NCI-H460 (cell line): ENCODE measurements at places on chromosomes 5 and 9. TPM values are rescaled to one million over a fixed set of nuclear protein-coding genes. Genes with fewer than 3 reads are reported as not detected.

DNA sequence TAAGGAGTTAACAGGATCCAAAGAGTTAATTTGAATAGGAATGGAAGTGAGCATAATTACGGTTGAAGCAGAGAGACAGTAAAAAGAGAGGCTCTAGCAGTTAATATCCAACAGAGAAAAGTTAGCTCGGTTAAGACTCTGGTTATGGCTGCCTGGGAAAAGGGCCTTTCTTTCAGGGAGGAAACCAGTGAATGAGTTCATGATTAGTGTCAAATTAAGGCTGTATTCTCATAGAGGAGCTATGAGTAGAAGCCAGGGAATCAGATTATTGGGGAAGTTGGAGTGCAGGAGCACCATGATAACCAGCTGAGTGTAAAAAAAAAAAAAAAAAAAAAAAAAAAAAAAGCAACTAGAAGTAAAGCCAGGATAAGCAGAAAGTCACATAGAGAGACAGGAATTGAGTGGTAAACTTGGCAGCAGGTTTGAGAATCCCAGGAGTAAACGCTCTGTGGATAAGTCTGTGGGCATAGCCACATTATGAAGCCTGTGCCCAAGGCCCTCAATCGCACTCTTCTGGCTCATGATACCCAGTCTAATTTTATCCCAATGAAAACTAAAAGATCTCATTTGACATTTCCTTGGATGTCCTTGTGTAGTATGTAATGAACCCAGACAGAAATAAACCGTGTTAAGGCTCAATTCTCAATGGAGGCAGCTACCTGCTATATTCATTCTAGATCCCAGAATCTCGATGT is 372.6 kb upstream of the MPDZ start:
- no peak for DNase-seq

DNA sequence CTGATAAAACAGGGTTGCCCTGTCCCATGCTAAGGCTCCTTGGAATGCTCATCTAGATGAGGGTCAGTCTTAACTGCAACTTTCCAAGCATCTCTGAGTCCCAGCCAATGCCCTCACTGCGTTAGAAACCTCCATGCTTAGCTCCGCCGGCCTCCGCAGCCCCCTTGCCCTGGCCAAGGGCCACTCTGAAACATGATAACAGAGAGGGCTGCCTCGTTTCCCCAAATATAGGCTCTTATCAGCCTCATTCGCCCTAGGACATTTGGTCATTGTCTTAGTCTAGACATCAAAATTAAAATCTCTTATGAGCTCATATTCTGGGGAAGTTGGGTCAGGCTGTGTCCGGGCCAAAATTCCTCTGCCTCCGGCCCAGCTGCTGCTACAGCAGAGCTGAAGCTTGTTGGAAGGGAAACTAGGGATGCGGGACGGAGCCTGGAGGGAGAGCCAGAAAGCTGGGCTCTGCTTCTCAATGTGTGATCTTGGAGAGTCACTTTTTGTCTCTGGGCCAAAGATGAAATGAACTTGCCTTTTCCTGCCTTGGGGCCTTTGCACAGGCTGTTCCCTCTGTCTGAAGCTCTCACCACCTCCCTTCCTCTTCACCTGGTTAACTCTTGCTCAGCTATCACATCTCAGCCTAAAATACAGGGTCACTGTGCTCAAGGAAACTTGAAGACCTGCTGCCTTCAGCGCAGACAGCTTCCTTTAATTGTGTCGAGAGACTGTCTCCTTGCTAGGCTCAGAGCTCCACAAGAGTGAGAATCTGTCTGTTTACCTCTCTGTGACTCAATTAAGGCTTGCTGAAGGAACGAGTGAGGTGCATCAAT is 191.3 kb downstream of the RGS3 start:
- DNase-seq, result no peak

Gene LPAR1
- total RNA-seq, result 1.2 and 1.3 TPM in 2 replicates

Gene MED22
- 16.9 and 17.0 TPM in 2 replicates for total RNA-seq

DNA sequence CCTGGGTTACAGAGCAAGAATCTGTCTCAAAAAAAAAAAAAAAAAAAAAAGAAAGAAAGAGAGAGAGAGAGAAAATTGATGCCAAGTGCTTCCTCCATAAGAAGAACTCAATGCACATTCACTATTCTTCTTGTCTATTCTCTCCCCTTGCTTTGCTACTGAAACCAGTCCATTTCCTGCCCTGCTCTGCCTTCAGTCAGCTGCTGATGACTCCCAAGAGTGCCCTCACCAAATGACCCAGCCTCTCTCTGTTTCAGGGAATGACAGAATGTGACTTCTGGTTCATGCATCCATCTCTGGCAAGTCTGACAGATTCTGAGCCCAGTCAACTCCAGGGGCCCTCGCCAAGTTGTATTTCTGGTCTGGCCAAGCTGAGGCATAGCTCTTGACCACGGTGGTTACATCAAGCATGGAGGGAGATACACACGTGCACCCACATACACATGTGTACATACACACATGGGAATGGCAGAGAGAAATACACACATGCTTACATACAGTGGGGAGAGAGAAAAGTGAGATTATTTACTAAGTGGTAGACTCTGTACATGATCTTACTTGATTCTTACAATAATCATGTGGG is 106.2 kb downstream of the NSG2 start:
- DNase-seq, result no peak

GRCh38 chr9:35495984-35496383 is 6.1 kb downstream of the RUSC2 start:
- no peak for DNase-seq

DNA sequence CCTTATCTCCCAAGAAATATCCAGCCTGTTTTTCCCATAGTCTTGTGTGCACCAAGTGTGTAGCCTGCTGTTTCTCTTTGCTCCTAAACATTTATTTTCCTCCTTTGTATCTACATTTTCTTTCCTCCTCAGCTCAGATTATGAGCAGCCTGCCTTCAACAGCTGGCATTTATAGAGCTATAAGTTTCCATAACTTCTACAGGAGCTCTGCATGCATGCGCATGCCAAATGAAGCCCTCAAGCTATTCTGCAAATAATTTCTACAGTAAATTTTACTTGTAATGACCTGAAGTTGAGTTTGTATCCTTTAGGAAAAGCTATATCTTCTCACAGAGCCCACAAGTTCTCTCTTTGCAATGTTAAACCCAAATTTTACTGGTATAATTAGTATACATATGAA is 699.5 kb downstream of the CETN3 start:
- DNase-seq, result no peak

DNA sequence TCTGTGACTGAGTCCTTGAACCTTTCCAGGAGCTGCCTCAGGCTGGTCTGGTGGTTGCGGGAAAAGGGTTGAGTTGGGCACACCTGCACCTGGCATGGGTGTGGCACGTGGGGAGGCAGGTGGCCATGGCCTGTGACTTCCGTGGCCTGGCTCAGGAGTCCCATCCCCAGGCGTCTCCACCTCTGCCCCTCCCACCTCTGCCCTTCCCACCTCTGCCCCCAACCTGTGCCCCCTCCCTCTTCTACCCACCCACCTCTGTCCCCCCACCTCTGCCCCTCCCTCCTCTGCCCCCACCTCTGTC is 1.9 kb upstream of the QRFP start:
- DNase-seq, result no peak

GRCh38 chr9:70042461-70043215 is 1.0 kb upstream of the MAMDC2 start:
- DNase-seq, result no peak

DNA sequence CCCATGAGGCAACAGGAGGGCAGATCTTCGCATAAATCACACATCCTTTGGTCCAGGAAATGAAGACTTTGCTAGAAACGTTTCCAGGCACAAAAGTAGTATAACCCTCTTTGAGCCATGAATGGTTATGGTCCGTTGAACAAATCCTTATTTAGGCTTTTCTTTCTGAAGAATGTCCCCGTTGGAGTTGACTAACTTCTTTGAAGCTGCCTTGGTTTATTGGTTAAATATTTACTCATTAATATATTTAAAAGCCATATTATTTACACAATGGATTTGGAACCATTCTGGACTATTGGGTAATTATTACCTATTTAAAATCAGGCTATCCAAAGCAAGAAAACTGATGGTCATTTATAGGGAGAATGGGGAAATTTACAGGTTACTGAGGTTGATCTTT is 347.6 kb upstream of the SLC30A5 start:
- no peak for DNase-seq

Gene C8G
- total RNA-seq, result 0.92 TPM in 1 of 2 replicates, not detected in the other

Gene TSC1
- 30.6 and 34.1 TPM in 2 replicates for total RNA-seq

DNA sequence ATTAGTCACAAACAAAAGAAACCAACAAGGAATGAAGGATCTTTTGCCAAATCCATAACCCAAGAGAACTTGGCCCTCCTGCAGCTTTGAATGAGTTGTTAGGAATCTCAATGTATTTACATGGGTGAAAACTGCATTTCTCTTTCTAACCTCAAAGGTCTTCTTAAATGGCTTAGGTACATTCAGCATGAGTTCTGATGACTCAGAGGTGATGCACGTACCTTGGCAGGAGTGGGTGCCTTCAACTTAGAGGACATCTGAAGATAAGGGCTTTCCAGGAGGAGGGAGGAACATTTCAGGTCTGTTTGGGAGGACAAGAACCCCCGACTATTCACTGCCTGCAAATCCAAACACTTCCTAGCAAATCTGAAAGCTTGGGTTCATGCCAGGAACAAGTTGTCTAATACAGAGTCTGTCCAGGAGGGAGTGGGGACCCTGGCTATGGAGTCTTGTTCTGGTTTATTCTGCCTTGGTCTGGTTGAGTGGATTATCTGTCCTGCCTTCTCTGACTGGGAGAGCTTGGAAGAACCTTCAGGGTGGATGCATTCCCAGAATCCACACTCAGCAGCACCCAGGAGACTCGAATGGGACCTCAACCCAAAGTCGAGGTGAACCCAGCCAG is 65.7 kb downstream of the IRX2 start:
- DNase-seq, result no peak

DNA sequence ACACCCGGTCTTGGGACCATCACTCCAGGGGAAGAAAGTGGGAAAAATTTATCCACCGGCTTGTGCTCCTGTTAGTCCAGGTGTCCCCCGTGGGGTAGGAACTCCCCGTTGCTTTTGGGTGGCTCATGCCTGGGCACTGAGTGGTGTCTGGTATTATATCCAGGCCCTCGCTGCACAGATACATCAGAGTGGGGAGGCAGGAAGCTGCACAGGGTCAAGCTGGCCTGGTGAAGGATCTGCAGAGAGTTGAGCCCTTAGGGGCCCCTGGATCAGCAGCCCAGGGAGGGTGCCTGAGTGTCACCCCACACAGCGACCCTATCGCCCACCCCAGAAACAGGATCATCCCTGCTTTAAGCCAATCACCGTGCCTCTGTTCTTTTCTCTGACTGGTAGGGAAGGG is 24.4 kb upstream of the COL5A1 start:
- DNase-seq, result no peak

- no peak for DNase-seq
These were observed 22.3 kb downstream of the WWC1 start for GRCh38 chr5:168313596-168314204.

Gene PDCD1LG2
- total RNA-seq, result 7.0 and 9.8 TPM in 2 replicates

Gene LCN9
- not detected in 2 replicates for total RNA-seq

- DNase-seq, result no peak
These were observed 219.3 kb downstream of the TSSK1B start for GRCh38 chr5:113215401-113216060.

Gene GPR151
- total RNA-seq, result not detected in 2 replicates

Gene MCCC2
- total RNA-seq, result 51.8 and 56.8 TPM in 2 replicates

DNA sequence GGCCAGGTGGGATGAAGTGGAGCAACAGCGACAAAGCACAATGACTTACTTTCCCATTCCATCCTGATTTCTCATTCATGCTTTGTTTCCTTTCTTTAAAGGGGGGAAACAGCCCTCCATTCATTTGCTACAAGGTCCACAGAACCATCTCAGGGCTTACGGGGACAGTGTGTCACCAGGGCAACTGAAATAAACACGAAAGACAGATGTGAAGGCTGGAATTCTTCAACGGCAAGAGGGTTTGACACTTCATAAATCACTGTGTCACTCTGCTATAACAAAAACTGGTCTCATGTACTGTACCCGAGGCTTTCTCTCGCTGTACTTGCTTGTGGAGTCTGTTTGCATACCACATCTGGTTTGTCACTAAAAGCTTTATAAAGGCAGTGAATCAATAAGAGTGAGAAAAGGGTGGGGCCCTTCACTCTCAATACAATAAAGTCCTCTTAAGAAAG is 150.8 kb downstream of the EFNA5 start:
- no peak for DNase-seq

GRCh38 chr9:114314881-114315722 is 7.8 kb upstream of the ORM1 start:
- no peak for DNase-seq

- no peak for DNase-seq
These were observed 21.9 kb downstream of the OR2Y1 start for GRCh38 chr5:180717989-180718388.

GRCh38 chr9:104778802-104779201 is 14.9 kb downstream of the NIPSNAP3B start:
- DNase-seq, result no peak

Gene PRSS3
- not detected in 2 replicates for total RNA-seq

DNA sequence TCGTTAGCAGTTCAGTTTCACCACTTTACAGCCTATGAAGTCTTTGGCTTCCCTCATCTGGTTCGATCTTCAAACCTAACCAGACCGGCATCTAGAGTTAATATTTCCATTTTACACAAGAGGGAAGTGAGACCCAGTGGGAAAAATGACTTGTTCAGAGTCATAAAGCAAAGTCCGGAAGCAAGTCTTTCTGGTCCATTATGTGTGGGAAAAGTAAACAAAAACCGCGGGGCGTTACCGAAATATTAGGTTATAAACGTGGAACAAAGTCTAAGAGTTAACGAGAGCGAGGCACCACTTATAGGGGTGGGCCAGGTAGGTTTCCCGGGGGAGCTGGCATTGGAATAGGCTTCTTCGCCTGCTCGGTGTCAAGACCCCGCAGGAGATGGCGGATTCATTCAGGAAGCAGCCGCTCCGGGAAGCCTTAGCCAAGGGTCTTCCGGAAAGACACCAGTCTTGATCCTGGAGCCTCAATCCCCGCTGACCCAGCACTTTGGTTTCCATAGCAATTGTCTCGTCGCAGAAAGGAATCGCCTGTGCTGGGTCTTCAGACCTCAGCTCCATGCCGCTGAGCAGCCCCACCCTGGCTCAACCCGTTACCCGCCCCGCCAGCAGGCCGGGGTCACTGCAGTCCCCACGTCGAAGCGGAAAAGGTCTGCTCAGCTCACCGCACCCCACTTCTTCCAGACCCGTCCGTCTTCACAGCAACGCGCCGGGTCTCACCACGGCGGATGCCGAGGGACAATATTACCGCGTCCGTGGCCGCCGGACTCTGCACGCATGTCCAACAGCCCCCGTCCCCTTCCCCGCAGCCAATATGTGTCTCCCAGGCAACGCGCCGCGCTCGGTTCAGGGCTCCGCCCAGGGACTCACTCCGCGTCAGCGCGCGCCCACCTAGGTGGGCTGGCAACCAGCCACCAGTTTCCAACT is at the start of gene C5orf52:
C5orf52 (plus strand) TSS at position 872 of the 930 bp plus-strand sequence. CDS start 82 bp downstream, outside the sequence.
- peak; percentile 13 for DNase-seq

GRCh38 chr5:73591698-73592501 is 26.4 kb downstream of the UTP15 start:
- no peak for DNase-seq

DNA sequence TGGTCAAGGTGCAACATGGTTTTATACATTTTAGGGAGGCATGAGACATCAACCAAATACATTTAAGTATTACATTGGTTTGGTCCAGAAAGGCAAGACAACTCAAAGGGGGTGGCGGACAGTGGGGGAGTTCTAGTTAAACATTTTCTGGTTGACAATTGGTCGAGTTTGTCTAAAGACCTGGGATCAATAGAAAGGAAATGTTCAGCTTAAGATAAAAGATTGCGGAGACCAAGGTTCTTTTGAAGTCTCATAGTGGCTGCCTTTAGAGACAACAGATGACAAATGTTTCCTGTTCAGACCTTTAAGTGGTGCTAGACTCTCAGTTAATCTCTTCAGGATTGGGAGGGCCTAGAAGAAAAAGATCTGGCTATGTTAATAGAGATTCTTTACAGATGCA is 47.7 kb upstream of the TTC39B start:
- DNase-seq, result no peak
